CD4-positive, alpha-beta T cell (primary cell): ENCODE measurements at places on chromosomes 4 and X.

DNA sequence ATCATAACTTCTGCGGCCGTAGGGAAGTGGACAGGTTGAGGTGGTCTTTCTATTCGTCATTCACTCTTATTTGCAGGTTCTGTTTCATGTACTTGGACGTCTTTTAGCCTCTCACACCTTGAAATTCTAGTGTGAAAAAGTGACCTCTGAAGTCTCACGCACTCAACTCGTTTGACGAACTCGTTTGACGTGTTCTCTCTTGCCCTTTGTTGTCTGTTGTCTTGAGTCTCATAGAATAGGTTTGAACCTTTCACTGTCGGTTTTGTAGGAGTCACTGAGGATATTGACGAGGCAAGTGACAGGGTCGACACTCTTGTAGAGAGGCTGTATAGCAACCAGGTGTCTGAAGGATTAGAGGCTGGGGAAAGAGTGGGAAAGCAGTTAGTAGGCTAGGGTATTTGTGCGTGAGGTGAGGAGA lies 1.1 kb upstream of the PGRMC2 start:
- no peak for DNase-seq

- no peak for DNase-seq
These were observed 17.5 kb upstream of the SH3KBP1 start for GRCh38 chrX:19904778-19905367.

- DNase-seq, result no peak
These were observed 169.1 kb downstream of the TEX13A start for GRCh38 chrX:105051364-105051763.

DNA sequence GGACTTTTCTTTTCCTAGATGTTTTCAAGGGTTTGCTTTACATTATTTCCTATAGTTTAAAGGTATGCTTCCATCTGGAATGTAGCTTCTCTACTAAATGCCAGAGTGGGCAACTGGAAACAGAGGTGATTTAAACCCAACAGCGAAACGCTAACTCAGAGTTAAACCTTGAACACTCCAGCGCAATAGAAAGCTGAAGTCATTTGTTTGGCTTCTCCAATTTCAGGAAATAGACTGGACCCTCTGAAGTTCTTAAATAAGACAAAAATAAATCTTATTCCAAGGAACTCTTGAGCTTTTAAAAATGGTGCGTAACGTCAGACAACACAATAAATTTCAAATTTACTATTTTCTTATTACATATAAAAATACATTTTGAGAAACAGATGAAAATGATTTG lies 1560.0 kb upstream of the TENM3 start:
- DNase-seq, result no peak
